ENCODE measurements at places on chromosomes 7 and 10. TPM values are rescaled to one million over a fixed set of nuclear protein-coding genes. Genes with fewer than 3 reads are reported as not detected.

DNA sequence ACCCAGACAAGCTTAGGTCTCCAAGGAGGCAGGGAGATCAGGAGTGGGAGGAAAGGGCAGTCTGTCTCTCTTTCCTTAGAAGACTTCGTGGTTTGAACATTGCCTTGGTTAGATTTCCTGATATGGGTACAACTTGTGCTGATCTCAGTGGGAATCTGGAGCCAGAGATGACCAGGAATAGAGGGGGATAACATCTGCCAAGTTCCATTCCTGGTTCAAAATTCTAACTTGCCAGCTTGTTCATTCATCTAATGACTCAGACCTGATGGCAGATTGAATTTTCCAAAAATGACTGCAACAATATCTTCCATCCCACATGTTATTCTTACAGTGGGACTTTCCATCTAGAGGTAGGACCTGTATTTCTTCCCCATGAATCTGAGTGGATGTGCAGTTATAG, 394.3 kb upstream of the PODXL start:
- peaks cover 22% of the 10 kb centered on the region for H3K27me3 ChIP-seq
- no peak overlapping the region for H3K4me3 ChIP-seq
- no peak overlapping the region for H3K27ac ChIP-seq
- no peak for DNase-seq
- no peaks in the 10 kb centered on the region for H3K4me1 ChIP-seq

GRB10 gene
- polyA plus RNA-seq = 4.4 TPM

DNA sequence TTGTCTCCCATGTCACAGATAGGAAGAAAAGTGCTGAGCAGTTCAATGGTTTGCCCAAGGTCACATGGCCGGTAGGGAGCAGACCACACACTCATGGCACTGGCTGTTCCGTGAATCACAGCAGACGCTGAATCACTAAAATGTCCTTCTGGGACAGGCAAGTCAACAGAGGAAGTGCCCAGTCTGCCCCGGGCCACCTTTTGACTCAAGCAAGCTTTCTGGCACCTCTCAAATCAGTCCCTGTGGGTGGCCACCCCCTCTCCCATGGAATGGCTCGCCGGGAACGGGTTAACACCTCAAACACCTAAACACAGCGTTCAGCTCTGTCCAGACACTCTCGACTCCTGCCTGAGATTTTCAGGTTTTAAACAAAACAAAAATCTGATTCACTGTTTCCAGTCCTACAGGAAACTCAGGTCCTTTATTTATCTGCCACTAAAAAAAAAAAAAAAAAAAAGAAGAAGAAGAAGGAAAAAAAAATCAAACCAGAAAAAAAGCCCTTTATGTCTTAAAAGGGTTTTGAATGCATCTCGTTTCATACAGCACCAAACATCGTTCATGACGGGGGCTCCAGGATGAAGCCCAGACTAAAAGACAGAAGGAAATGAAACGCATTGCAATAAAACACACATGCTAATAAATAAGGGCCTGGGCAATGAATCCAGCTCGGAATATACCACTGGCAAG, 15.5 kb downstream of the CARD11 start:
- no peak overlapping the region for H3K4me3 ChIP-seq
- peaks cover 15% of the 10 kb centered on the region for H3K4me1 ChIP-seq
- no peaks in the 10 kb centered on the region for H3K36me3 ChIP-seq
- DNase-seq = peak; percentile 23
- H3K27me3 ChIP-seq = no peaks in the 10 kb centered on the region

GRCh38 chr7:26399736-26400135, 108.1 kb downstream of the SNX10 start:
- no peak overlapping the region for H3K27ac ChIP-seq
- H3K36me3 ChIP-seq = no peaks in the 10 kb centered on the region
- H3K4me1 ChIP-seq = peaks cover 10% of the 10 kb centered on the region
- no peaks in the 10 kb centered on the region for H3K27me3 ChIP-seq
- DNase-seq = no peak

DNA sequence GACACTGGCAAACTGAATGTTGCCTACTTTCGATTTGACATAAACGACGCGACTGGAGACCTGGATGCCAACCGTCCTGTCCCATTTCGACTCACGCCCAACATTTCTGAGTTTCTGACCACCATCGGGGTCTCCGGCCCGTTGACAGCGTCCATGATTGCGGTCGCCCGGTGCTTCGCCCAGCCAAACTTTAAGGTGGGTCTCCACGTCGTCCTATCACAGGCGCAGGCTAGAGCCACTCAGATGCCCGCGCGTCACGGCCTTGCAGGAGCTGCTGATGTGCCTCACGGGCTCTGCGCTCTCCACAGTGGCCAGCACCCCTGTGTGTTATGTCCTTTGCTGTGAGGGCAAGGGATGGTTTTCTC, 132.6 kb downstream of the SMURF1 start:
- DNase-seq = no peak
- no peak overlapping the region for H3K27ac ChIP-seq
- H3K27me3 ChIP-seq = no peaks in the 10 kb centered on the region
- H3K36me3 ChIP-seq = peaks cover 63% of the 10 kb centered on the region
- H3K4me1 ChIP-seq = no peaks in the 10 kb centered on the region

GRCh38 chr7:129514683-129515082, 12.4 kb downstream of the SMKR1 start:
- H3K27ac ChIP-seq = no peak overlapping the region
- H3K4me3 ChIP-seq = no peak overlapping the region
- peaks cover 5% of the 10 kb centered on the region for H3K4me1 ChIP-seq
- no peaks in the 10 kb centered on the region for H3K27me3 ChIP-seq
- no peak for DNase-seq

DNA sequence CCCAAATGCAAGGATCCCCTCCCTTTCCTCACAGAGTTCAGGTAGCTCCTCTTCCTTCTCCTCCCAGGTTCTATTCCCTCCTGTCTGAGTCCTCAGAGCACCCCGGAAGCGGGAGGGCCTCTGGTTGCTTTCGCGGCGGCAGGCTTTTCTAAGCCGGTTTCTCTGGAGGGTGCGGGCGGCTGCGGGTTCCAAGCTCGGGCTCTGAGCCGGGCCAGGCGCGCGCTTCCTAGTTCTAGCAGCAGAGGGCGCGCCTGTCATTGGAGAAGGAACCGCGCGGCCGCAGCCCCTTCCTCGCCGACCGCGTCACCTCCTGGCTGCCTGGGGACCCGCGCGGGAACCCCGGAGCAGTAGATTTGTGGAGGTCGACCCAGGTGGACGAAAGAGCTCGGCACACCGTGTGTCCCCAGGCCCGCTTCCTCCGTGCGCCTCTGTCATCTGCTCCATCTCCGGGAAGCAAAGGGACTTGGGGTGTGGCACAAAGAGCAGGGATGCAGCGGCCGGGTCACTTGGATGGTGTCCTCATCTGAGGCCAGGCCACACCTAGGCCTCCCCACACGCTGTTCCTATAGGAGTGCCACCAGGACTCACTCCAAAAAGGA, 389.0 kb upstream of the PODXL start:
- H3K27me3 ChIP-seq = peaks cover 42% of the 10 kb centered on the region
- no peaks in the 10 kb centered on the region for H3K4me1 ChIP-seq
- no peak overlapping the region for H3K4me3 ChIP-seq
- H3K27ac ChIP-seq = no peak overlapping the region
- H3K36me3 ChIP-seq = no peaks in the 10 kb centered on the region

- H3K27ac ChIP-seq = no peak overlapping the region
- no peaks in the 10 kb centered on the region for H3K27me3 ChIP-seq
- no peak for DNase-seq
- H3K4me1 ChIP-seq = peaks cover 7% of the 10 kb centered on the region
- no peak overlapping the region for H3K4me3 ChIP-seq
- no peaks in the 10 kb centered on the region for H3K36me3 ChIP-seq
Measured at GRCh38 chr10:49657606-49658005, 21.8 kb upstream of the C10orf53 start.

DNA sequence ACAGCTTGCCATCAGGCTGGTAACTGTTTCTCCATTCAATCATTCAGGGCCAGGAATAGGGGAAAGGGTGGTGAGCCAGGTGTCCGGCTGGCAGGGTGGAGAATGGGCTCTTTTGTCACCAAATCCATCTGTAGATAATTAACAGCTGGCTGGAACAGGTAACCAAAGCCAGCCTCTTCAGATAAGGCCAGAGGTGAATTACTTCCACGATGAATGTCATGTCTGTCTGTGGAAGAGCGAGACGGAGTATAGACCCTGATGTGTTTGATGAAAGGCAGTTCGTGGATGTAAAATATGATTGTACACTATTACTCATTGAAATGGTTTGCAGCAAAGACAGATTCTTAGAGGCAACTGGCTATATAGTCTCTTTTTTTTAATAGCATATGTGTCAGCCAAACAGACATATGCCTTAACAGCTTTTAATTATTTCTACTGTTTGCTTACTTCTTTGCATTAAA, 149.8 kb downstream of the KLF6 start:
- H3K27ac ChIP-seq = peak overlapping the region; percentile 72
- H3K36me3 ChIP-seq = no peaks in the 10 kb centered on the region
- no peak overlapping the region for H3K4me3 ChIP-seq

GRCh38 chr10:120019568-120019967, 127.0 kb downstream of the SEC23IP start:
- H3K36me3 ChIP-seq = no peaks in the 10 kb centered on the region
- no peak overlapping the region for H3K27ac ChIP-seq
- H3K4me3 ChIP-seq = no peak overlapping the region
- H3K27me3 ChIP-seq = no peaks in the 10 kb centered on the region
- no peak for DNase-seq

MEOX2 gene
- not detected for polyA plus RNA-seq

ARHGEF35 gene
- 12.2 TPM for polyA plus RNA-seq

NKX1-2 gene
- 0.89 TPM for polyA plus RNA-seq

GRCh38 chr10:51170518-51171245, 96.4 kb downstream of the PRKG1 start:
- DNase-seq = no peak
- no peaks in the 10 kb centered on the region for H3K27me3 ChIP-seq
- no peaks in the 10 kb centered on the region for H3K36me3 ChIP-seq
- H3K4me3 ChIP-seq = no peak overlapping the region

DNA sequence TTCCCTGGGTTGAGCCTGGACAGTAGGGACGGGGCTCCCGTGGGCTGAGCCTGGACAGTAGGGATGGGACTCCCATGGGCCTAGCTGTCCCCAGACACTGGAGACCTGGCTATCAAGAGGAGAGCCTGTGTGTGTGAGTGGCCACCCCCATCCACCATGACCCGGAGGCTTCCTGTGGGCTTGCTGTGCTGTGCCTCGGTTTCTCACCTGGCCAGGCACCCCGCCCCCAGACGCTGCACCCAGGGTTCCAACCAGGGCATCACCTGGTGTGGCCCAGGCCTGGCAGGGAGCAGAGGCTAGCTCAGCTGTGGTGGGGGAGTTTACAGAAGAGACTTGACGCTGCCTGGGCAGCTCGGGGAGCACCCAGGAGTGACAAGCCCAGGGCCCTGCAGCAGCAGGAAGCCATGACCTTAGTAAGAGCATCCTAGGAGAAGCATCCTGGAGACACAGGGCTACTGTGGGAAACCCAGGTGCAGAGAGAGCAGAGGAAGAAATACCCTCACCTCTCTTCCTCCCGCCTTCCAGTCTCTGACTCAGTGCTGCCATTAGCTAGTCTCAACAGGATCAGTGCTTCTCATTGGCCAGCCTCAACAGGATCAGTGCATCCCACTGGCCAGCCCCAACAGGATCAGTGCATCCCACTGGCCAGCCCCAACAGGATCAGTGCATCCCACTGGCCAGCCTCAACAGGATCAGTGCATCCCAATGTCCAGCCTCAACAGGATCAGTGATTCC, 61.0 kb downstream of the PDGFA start:
- no peaks in the 10 kb centered on the region for H3K4me1 ChIP-seq
- peaks cover 14% of the 10 kb centered on the region for H3K27me3 ChIP-seq
- no peak for DNase-seq
- H3K36me3 ChIP-seq = no peaks in the 10 kb centered on the region

PI4K2A gene
- polyA plus RNA-seq = 51.3 TPM

GRCh38 chr7:144842377-144842851, 6.6 kb upstream of the TPK1 start:
- H3K4me1 ChIP-seq = no peaks in the 10 kb centered on the region
- no peak for DNase-seq
- H3K27ac ChIP-seq = peak overlapping the region; percentile 8
- no peaks in the 10 kb centered on the region for H3K36me3 ChIP-seq
- no peaks in the 10 kb centered on the region for H3K27me3 ChIP-seq

DNA sequence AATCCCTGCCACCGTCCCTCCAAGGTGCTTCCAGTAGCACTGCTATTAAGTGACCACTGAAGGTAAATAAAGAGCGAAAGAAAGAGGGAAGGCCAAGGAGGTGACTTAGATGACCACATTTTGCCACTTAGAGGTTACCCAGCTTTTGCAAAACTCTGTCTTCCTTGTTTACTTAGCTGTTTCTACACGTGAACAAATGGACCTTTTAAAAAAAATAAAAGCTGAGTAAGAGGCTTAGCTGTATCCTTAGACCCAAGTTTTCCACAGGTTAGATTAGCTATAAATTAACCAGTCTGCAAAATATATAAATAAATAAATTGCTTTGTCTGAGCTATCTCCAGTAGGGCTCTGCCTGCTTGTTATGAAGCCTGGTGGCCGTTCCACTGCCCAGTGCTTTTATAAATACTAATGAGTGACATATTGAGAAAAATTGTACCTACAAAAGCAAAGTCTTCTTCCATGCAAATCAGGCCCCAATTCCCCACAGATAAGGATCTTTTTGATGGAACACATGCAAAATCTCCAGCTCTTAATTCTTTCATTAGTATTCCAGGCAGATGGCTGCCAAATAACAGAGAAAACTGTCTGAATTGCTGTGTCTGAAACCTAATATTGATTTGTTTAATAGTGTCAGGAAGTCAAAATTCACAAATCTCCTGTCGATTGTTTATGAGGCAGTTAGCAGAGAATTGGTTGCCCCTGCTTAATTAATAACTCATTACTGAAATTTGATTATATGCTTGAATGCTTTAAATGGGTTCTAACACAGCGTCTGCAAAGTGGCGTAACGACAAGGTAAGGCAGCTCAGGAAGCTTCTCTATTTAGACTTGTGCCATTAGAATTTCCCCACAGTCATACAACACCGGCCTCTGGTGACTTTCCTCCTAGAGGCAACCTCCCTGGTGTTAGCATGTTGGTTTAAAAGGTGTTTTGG, 176.7 kb downstream of the EMX2 start:
- no peaks in the 10 kb centered on the region for H3K36me3 ChIP-seq
- no peaks in the 10 kb centered on the region for H3K4me1 ChIP-seq
- H3K4me3 ChIP-seq = no peak overlapping the region
- H3K27me3 ChIP-seq = no peaks in the 10 kb centered on the region
- no peak overlapping the region for H3K27ac ChIP-seq

- no peak overlapping the region for H3K27ac ChIP-seq
- no peaks in the 10 kb centered on the region for H3K36me3 ChIP-seq
- H3K27me3 ChIP-seq = no peaks in the 10 kb centered on the region
Measured at GRCh38 chr10:12056748-12057147, 12.0 kb upstream of the DHTKD1 start.

- H3K27me3 ChIP-seq = no peaks in the 10 kb centered on the region
- DNase-seq = no peak
- no peaks in the 10 kb centered on the region for H3K36me3 ChIP-seq
Measured at GRCh38 chr10:59606551-59606961, 103.1 kb downstream of the SLC16A9 start.

GRCh38 chr10:77823811-77824542, 102.6 kb downstream of the DLG5 start:
- H3K4me3 ChIP-seq = no peak overlapping the region
- H3K4me1 ChIP-seq = peaks cover 23% of the 10 kb centered on the region
- peaks cover 28% of the 10 kb centered on the region for H3K36me3 ChIP-seq

All from keratinocyte (primary cell).